ENCODE measurements at places on chromosomes 16 and 17. TPM values are rescaled to one million over a fixed set of nuclear protein-coding genes. Genes with fewer than 3 reads are reported as not detected.

The GP1BA gene
- not detected for total RNA-seq

The HSD17B2 gene
- total RNA-seq, result not detected

The ASPSCR1 gene
- 43.0 TPM for total RNA-seq

The FA2H gene
- total RNA-seq, result not detected

The CLDN7 gene
- total RNA-seq, result 4.2 TPM

The KRTAP4-9 gene
- not detected for total RNA-seq

The MAPT gene
- 0.69 TPM for total RNA-seq

The ZP2 gene
- total RNA-seq, result not detected

The GAS7 gene
- total RNA-seq, result 2.1 TPM

The PRCD gene
- 4.0 TPM for total RNA-seq

The NOD2 gene
- 0.08 TPM for total RNA-seq

The MYH13 gene
- not detected for total RNA-seq

The CLEC18C gene
- 3.0 TPM for total RNA-seq

The SDR42E2 gene
- 0.70 TPM for total RNA-seq

The RAB26 gene
- not detected for total RNA-seq

The CDH13 gene
- total RNA-seq, result not detected

The CPHXL2 gene
- not detected for total RNA-seq

The RRAD gene
- not detected for total RNA-seq

The CCDC200 gene
- 1.4 TPM for total RNA-seq

The ANKS4B gene
- total RNA-seq, result not detected

The CDRT15 gene
- not detected for total RNA-seq

The MYH3 gene
- total RNA-seq, result 16.0 TPM

The SLC5A10 gene
- total RNA-seq, result not detected

The SLC5A11 gene
- 0.22 TPM for total RNA-seq

The UBN1 gene
- 40.9 TPM for total RNA-seq

The EVI2A gene
- total RNA-seq, result 113 TPM

The FBXW10 gene
- total RNA-seq, result not detected

The PAGR1 gene
- total RNA-seq, result 31.3 TPM

The OTOA gene
- not detected for total RNA-seq

The TMEM92 gene
- not detected for total RNA-seq

The SLC38A8 gene
- total RNA-seq, result not detected
